ENCODE measurements at places on chromosomes 16 and 17.

- no peak for DNase-seq
These were observed 5.1 kb downstream of the CDR2 start for GRCh38 chr16:22369221-22369811.

DNA sequence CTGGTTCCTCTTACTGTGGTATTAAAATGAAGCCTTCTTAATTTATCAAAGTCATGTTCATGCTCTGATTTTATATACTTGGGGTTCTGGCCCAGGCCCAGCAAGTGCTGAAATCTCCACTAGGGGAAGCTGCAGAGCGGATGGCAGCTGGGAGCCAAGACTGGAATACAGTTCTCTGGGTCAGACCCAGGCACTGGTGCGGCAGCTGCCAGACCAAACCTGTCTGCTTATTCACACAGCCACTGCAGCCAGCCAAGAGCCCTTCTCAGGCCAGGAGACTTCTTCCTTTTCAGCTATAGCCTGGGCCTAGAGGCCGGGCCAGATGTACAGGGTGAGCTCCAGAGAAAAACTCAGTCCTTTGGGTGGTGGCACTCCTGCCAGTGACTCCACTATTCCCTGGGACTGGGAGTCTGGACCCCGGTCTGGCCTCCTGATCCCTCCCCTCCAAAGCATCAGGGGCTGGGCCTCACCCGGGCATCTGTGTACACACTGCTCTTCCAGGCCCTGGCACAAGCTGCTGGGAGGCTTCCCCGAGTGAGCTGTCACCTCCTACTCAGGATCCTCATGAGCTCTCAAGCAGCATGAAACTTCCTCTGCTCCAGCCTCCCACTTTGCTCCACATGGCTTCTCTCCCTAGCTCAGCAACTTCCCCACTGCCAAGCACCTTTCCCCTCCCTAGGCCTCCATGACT, 24.4 kb downstream of the ATP6V0D1 start:
- DNase-seq, result peak; percentile 61

DNA sequence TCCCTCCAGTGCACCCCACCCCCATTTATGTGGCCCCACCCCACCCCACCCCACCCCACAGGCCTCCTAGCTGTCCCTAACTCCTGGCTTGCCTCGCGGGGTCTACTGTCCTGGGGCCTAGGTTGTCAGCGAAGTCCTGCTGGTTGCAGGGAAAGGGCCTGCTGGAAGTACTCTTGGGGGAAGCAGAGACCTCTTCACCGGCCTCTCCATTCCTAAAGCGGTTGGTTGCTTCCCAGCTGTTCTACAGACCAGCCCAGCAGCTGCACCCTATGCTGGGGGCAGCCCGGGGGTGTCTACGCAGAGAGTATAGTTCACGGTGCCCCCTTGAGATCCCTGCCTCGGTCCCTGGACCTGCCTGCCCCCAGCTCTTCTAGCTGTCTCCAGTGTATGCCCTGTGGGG, 56.2 kb downstream of the BAIAP2 start:
- no peak for DNase-seq

DNA sequence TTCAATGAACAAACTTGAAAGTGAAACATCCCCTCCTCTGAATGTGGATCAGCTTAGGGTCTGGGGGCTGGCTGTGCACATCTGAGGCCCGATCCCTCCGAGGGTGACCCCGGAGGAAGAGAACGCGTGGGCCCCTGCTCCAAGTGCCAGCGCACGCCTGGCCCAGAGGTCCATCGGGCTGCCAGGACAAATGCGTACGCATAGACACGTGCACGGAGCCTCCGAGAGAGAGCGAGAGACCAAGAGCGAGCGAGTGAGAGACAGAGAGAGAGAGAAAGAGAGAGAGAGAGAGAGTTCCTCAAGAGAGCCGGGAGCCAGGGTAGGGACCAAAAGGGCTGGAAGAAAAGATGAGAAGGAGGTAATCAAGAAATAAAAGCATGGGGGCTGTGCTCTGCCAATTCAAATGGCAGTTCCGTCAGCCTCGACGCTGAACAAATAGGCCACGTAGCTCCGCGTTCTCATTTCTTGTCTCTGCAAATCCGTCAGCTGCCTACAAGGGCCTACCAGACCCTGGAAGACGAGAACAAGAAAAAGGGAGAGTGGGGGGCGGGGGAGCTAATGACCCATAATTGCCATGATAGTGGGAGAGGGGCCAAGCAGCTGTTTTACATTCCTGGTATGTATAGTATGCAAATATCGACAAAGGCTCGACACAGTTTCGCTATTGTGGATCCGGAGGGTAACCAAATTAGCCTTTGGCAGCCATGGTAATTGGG, 435.3 kb upstream of the ZFHX3 start:
- DNase-seq, result peak; percentile 20

DNA sequence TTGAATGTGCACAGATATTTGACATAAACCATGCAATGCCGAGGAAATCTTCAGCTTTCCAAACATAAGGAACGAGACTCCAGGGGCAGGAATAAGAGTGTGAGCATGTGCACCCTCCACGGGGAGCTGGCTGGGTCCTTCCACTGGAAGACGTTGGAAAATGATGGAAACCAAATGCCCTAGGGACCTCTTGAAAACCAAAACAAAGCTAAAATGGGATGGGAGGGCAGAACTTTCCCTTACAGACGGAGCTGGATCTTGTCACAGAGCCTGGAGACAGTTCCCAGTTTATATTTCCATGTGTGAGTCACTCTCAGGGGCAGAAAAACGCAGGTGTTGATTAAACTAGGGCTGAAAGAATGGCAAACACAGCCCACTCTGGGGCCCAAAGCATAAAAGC, 34.4 kb upstream of the DNAH17 start:
- no peak for DNase-seq

DNA sequence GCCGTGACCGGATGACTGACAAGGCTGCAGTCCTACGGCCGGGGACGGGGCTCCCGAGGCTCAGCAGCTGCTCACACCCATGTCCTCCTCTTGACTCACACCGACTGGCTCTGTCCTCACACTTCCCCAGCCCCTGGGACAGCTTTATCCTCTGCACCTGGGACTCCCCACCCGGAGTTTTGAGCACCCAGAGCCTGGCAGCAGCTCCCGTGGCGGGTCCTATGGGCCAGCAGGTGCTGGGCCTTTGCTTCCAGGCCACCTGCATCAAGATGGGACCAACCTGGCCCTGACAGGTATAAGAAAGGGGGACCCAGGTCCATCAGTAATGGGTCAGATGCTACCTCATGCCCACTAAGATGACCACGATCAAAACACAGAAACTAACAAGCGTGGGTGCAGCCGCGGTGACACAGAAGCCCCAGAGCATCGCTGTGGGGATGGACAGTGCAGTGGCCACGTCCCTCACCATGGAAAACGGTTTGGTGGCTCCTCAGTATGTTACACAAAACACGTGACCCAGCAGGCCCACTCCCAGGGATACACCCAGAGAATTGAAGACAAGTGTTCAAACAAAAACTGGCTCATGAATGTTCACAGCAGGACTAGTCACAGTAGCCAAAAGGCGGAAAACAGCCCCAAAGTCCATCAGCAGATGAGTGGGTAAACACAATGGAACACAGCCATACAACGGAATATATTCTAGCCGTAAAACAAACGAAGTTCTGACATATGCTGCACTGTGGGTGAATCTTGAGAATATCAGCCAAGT, 3.3 kb upstream of the NOTUM start:
- no peak for DNase-seq

DNA sequence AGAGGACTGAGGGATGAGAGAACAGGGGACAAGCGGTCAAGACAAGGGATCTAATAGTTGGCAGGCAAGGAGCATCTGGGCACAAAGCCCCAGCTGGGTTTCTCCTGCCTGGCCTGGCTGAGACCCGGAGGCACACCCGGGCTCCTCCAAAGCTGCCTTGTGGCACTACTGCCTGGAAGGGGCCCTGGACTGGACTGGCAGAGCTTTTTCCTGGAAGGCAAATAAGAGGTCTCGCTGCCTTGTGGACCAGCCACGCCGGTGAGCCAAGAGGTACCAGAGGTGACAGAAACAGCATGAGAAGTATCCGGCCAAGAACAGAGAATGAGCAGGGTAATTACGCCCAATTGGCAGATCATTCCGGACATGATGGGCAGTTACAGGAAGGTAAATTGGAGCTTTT, 64.6 kb downstream of the GTF3C1 start:
- DNase-seq, result no peak

GRCh38 chr16:3155181-3155580, 20.4 kb downstream of the ZNF213 start:
- DNase-seq, result no peak

- DNase-seq, result no peak
These were observed 435.5 kb downstream of the MAF start for GRCh38 chr16:79165079-79165478.

GRCh38 chr17:37368577-37368976, 7.2 kb upstream of the C17orf78 start:
- DNase-seq, result no peak

DNA sequence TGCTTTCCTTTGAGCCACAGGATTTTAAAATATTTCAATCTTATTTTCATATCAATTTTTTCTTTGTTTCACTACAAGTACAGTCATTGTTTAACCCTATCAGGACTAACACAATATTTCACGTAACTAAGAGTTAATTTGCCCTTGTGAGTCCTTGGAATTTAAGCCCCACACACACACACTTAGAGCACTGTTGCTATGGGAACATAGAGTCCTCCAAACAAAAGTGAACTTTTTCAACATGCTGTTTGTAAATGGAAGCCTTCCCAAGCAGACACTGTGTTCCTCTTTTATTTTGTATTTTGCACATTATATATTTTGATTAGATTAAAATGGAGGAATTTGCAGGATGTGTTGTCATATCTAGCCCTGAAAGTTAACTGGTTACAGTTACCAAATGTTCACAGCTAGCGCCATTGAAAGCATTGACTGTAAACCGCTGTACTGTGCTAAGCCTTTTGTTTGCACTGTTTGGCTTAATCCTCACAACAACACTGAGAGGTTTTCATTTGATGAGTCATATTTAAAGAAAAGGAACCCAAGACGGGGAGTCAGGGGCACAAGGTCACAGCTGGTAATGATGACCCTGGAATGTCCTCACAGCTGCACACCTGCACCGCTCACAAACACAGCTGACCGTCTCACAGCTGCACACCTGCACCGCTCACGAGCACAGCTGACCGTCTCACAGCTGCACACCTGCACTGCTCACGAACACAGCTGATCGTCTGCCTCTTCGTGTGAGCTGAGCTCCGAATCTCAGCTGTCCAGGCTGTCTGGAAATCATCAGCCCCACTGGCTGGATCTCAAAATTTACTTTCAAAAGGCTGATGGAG, 6.3 kb downstream of the HSBP1 start:
- peak; percentile 78 for DNase-seq

- DNase-seq, result peak; percentile 88
These were observed 17.5 kb downstream of the ALOX15B start for GRCh38 chr17:8056232-8056975.

GRCh38 chr16:49488336-49488735, 114.7 kb downstream of the C16orf78 start:
- DNase-seq, result no peak

DNA sequence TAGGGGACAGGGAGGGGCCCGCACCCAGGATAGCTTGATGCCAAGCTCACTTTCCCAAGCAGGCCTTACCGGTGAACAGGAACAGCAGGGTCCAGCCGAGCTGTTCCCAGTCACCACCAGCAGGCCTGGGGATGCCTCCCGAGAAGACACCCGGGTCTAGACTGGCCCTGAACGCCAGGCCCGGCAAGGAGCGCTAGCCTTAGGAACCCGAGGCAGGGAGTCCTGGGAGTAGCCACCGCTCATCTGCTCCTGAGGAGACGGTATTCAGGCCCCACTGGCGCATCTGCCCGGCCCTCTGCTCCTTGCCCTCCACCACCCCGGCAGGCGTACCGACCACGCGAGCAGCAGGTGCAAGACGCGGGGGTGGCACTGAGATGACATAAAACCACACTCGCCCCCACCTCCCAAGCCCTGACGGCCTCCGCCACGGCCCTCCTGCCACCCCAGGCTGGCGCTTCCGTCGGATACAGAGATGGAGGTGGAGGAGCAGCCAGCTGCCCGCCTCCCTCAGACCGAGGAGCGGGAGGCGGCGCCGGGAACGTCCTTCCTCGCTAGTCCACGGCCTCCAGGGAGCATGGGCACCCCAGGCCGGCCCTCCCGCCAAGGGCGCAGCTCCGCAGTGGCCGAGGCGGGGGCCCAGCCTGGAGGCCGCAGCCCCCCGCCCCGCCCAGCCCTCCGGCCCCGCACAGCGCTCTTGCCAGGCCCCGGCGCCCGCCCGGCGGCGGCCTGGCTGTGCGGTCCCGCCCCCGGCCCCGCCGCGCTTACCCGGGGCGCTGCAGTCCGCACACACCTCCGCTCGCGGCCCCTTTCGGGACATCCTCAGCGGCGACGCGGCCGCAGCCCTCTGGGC, 661 bp downstream of the GIT1 start:
- DNase-seq, result no peak

DNA sequence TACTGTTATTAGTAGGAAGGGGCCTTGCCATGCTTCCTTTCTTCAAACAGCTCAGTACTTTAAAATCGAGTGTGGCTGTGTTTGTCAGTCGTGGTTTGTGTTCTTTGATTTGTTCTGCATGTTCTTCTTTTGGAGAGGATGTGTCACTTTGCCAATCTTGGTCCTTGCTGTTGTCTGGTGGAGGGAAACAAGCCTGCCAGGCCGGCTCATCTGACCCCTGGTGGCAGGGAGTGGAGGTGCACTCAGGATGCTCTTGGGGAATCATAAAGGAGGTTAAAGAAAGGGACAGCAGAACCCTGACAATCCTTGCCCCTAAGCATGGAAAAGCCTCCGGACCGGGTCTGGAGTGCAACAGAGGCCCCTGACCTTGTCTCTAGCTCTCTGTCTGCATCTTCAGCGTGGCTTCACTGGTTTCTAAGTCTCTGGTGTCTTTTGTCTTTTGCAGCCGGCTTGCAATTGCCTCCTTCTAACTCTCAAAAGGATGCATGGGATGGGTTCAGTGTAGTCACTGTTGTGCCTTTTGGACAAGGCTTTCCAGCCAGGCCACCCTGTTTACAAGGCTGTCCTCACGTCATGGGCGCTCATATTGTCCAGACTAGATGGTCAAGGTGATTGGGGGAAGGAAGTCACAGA, 135.8 kb downstream of the WWOX start:
- DNase-seq, result peak; percentile 77

- DNase-seq, result no peak
These were observed 3.4 kb downstream of the DRC7 start for GRCh38 chr16:57697896-57698537.

- DNase-seq, result no peak
These were observed 148.3 kb downstream of the KATNIP start for GRCh38 chr16:27698266-27698665.

- no peak for DNase-seq
These were observed 17.9 kb downstream of the GABARAPL2 start for GRCh38 chr16:75584108-75584507.

DNA sequence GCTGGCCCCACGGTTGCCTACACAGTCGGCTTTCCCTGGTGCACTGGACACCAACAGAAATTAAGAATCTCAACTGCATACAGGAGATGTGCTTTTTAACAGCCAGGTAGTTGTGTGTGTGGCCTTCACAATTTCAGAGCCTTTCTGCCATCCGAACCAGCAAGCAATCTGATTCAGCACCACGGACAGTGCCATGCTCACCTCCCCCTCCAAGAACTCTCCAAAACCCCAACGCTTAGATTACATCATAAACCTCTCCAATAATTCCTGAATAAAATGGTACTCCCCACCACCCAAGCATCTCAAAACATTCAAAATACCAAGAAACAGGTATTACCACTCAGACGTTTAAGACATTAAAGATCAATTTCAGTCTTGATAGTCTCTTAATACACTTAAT, 31.8 kb downstream of the USP7 start:
- DNase-seq, result peak; percentile 72

Data from common myeloid progenitor, CD34-positive (primary cell).